Breast epithelium (tissue), 4 donors: ENCODE measurements at places on chromosomes 7 and 10.

DNA sequence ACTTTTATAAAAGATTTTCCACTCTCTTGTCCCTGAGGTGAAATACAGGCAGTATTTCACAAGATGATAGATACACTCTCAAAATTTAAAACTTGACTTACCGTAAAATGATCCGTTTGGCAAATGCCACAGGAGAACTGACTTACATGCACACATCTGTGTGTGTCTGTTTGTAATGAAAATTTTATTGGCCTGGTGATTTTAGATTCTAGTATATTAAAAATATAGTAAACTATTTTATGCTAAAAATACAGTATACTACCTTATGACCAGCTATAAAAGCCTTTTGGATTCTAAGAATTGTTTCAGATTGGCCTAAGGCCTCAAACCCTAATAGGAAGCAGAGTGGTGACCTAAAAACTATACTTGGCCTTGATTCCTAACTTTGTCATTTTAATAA lies 362.7 kb downstream of the IPMK start:
- no peak for DNase-seq

- DNase-seq: no peak
Observed at GRCh38 chr7:50455658-50456057, 5.5 kb upstream of the FIGNL1 start.

DNA sequence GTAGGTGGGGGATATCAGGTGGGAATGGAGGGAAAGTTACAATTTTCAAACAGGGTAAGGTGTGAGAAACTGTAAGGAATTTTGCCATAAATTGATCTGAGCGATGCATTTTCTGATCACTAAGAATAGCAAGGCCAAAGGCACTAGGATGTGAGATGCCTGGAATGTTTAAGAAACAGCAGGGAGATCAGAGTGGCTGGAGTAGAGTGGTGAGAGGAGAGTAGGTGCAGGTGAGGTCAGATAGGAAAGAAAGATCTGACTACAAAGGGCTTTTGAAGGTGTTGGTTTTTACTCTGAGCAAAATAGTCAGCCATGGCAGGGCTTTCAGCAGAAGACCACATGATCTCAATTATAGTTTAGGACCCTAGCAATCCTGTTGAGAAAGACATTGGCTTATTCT lies 55.0 kb downstream of the HDAC9 start:
- no peak for DNase-seq

- DNase-seq: no peak
Observed at GRCh38 chr7:2197436-2198155, 35.1 kb downstream of the MAD1L1 start.

DNA sequence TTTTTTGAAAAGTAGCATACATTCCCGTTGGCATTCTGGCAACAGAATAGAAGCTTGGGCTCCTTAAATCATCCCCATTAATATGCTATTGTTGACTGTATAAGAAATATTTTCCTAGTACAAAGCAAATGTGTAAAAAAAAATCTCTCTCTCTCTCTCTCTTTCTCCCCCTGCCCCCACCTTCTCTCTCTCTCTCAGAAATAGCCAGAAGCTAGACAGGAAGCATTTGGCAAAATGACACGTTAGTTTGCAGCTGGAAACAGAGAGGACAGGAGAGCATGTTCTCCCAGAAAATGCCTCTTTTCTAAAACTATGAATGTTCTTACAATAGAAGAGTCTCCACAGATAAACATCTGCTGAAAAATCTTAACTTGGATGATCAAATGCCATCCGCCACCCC lies 59.6 kb upstream of the AKR1E2 start:
- DNase-seq: no peak

GRCh38 chr7:96014617-96015016 lies 242.3 kb downstream of the DYNC1I1 start:
- no peak for DNase-seq

DNA sequence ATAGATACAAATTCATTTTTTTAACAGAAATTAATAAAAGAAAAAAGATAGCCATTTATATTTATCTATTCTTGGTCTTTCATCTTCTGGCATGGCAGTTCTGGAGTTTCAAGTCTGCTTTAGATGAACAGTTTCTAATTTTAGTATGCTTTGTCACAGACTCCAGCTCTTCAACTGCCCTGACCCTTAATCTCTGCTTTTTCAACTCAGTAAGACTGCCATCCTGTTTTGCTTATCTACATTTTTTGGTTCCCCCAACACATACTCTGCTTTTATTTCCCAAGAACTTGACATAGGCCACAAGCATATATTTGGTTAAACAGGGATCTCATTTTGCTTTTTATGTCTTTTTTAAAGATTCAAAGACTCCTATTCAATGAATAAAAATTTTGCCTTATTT lies 309.3 kb upstream of the KCND2 start:
- DNase-seq: no peak

DNA sequence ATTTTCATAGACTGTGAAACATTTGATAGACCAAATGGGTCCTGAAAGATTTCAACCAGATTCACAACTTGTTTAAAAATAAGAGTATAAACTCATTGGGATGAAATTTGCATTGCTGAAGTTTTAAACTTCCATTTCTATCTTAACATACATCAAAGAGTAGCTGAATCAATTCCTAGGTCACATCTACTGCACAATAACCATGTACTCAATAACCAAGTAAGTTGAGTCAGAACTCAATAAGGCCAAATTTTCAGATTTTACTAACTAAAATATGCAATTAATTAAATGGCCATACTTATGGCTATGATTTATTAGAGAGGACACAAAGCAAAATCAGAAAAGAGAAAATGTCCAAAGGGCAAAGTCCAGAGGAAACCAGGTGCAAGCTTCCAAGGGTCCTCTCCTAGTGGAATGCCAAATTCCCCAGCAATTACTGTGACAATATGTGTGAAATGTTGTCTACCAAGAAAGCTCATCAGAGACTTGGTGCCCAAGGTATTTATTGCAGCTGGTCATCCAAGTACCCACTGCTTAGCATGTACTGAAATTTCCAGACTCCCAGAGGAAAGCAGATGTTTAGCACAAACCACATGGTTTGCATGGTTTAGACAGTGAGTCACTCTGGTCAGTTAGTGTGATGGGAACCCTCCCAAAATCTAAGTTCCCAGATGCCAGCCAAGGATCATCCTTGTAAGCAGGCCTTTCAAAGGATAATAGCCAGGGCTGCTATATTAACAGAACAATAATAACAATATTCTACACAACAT lies 238.9 kb downstream of the IPMK start:
- no peak for DNase-seq

DNA sequence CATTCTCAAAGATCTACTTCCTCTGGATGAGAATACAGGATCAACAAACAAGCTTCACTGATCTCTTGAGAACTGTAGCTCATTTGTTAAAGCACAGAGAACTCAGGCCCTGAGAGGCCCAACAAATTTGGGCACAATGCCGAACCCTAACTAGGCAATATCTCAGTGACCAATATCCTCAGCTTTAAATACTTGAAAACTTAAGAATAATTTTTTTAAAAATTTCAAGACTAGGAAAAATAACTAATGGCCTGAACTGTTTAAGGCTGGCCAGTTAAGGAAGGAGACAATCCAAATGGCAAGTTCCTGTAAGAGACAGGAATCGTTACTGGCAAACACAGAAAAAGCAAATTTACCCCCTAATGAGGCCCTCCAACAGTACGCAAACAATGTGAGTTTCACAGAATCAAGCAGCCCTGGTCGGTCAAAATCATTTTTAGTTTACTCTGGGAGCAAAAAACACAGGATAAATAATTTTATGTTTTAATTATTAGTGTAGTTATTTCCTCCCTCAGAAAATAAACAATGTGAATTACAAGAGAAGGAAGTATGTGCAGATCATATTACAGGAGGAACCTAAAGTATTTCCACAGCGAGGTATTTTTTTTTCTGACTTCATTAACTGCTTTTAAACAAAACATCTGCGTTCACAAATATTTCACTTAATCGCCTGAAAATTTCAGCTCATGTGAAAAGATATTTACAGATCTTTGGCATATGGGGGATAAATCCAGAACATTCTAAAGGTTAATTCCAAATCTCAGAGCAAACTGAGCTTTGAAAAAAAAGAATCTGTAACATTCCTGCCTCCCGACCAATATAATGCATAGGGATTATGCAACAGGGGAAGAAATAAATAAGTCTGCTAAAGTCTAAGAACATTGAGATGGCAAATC lies 39.5 kb downstream of the NT5C2 start:
- no peak for DNase-seq

GRCh38 chr7:31027161-31027965 lies 24.7 kb upstream of the ADCYAP1R1 start:
- no peak for DNase-seq

GRCh38 chr7:2269991-2270460 lies 28.0 kb downstream of the NUDT1 start:
- DNase-seq: no peak

DNA sequence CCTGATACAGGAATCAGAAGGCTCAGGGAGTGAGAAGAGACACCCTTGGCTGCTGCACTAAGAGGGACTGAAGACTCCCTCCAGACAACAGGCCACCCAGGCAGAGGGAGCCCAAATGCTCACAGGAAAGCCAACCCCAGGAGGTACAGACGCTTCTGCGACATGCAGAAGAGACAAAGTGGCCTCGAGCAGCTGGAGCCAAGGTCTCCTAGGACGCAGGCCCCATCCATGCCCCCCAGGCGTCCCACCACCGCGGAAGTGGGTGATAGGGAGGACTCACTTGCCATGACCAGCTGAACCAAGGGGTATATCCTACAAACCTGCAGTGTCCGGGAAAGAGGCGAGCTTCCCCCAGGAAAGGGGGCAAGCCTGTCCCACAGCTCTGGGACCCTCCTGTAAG lies 56.9 kb downstream of the CTBP2 start:
- no peak for DNase-seq

DNA sequence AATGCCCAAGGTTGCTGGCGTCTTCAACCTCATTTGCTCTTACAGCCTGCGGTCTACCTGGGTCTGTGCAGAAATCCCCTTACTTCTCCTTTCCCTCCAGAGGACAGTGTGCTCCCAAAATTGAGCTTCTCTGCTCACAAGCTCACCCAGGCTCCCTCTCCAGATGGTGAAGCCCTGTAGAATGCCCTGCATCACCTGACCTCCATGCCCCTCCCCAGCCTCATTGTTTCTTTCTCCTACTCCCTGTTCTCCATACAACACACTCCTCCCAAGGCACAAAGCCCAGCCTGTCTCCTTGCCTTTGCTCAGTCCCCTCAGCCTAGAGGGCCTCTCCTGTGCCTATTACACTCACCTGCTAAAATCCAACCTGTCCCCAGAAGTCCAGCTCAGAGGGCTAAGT lies 3.5 kb downstream of the CRHR2 start:
- no peak for DNase-seq

DNA sequence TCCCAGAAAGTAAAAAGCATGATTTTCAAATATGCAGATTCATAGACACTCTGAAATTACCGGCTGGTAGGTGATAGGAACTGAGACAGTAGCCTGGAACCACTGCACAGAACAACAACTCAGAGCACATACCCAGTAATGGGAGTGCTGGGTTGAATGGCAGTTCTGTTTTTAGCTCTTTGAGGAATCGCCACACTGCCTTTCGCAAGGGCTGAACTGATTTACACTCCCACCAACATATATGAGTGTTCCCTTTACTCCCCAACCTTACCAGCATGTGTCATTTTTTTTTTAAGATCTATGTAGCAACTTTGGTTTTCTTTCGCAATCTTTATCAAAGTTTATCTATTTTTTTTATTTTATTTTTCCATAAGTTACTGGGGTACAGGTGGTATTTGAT lies 358.8 kb downstream of the CALN1 start:
- DNase-seq: no peak
